Suprapubic skin (tissue), 4 donors: ENCODE measurements at places on chromosomes 13 and 19. TPM values are rescaled to one million over a fixed set of nuclear protein-coding genes. Genes with fewer than 3 reads are reported as not detected.

CBY2 gene
- total RNA-seq: not detected

DZIP1 gene
- total RNA-seq: 2.7 TPM

SMIM24 gene
- not detected for total RNA-seq

SIGLECL1 gene
- not detected for total RNA-seq

POSTN gene
- total RNA-seq: 152 TPM

GAS6 gene
- 246 TPM for total RNA-seq

LRFN3 gene
- total RNA-seq: 18.3 TPM

DNA sequence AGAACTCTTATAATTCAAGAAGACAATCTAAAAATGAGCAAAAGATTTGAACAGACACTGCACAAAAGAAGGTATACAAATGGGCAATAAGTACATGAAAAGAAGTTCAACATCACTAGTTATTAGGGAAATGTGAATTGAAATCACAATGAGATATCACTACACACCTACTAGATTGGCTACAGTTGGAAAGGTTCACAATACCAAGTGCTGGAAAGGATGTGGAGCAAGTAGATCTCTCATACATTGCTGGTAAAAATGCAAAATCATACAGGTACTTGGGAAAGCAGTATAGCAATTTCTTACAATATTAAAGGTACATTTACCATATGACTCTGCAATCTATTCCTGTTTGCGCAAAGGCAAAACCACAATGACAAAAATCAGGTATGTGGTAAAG lies 145.7 kb downstream of the LHFPL6 start:
- peaks cover 4% of the 10 kb centered on the region for H3K4me1 ChIP-seq

DNA sequence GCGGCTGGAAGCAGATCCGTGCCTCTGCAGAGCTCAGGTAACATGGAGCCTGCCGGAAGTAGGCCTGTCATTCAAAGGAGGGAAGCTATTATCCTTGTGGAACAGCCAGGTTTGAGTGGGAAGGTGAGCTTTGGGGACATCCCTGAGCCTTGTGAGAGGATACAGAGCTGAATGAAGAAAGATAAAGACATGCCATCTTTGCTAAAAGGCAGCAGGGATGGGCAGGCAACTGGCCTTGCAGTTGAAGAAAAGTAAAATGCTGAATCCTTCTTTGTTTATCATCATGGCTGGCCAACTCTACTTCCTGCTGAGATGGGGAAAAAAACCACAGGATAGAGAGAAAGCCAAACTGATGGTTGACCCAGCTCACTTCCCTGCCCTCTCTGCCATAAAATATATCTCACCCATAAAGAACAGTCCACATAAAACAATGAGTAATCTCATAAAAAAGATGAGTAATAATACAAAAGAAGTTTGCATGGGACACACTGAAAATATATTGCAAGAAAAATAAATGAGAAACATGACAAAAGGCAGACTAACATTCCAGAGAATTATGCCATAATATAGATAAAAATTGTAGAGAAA lies 226.3 kb downstream of the DLEU7 start:
- no peaks in the 10 kb centered on the region for H3K36me3 ChIP-seq
- H3K27me3 ChIP-seq: no peaks in the 10 kb centered on the region
- H3K4me1 ChIP-seq: no peaks in the 10 kb centered on the region
- no peak overlapping the region for H3K27ac ChIP-seq

GRCh38 chr19:5480427-5480836 lies 25.2 kb downstream of the ZNRF4 start:
- peaks cover 26% of the 10 kb centered on the region for H3K27me3 ChIP-seq
- no peak for DNase-seq
- no peaks in the 10 kb centered on the region for H3K36me3 ChIP-seq

- peak overlapping the region; percentile 18 for H3K27ac ChIP-seq
- no peaks in the 10 kb centered on the region for H3K4me1 ChIP-seq
- DNase-seq: no peak
- no peak overlapping the region for H3K4me3 ChIP-seq
Measured at GRCh38 chr13:98784666-98785065, 32.2 kb upstream of the SLC15A1 start.

GRCh38 chr13:84645196-84646012 lies 763.1 kb upstream of the SLITRK1 start:
- no peak for DNase-seq
- no peaks in the 10 kb centered on the region for H3K4me1 ChIP-seq
- no peak overlapping the region for H3K4me3 ChIP-seq
- no peak overlapping the region for H3K27ac ChIP-seq
- no peaks in the 10 kb centered on the region for H3K27me3 ChIP-seq

- H3K4me1 ChIP-seq: no peaks in the 10 kb centered on the region
- no peaks in the 10 kb centered on the region for H3K27me3 ChIP-seq
- H3K4me3 ChIP-seq: no peak overlapping the region
- no peaks in the 10 kb centered on the region for H3K36me3 ChIP-seq
- DNase-seq: no peak
Measured at GRCh38 chr19:54921082-54921481, 15.1 kb downstream of the NCR1 start.

DNA sequence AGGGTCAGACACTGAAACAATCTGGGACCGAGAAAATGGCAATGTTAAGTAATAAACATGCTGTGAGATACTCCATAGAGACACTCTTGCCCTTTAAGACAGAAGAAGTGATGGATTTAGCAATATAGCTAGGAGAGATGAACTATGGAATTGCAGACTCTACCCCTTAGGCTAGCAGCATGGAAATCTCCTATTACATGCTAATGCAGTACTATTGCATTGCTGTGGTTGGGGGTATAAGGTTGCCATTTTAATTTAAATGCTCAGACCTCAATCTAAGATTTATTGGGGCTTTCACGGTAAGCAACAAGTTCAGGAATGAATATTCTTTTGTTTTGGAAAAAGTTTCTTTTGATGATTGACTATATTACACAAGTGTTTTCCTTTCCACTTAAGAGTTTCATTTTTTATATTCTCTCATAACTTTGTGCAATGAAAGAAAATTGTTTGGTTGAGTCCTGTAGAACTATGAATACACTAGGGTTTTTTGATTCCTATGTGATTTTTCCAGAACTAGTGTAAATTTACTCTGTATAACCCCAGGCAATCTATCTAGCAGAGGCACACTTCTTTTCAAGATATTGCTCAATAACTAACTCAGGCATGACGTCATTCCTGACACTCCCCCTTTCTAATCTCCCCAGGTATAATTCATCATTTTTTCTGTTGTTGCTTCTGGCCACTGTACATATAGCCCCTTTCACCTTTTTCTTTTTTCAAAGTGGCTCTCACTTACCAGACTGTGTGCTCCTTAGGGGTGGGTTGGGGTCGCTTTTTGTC lies 394.7 kb upstream of the KLF12 start:
- no peaks in the 10 kb centered on the region for H3K36me3 ChIP-seq
- no peak overlapping the region for H3K27ac ChIP-seq
- H3K27me3 ChIP-seq: no peaks in the 10 kb centered on the region
- H3K4me1 ChIP-seq: no peaks in the 10 kb centered on the region
- no peak for DNase-seq

- no peaks in the 10 kb centered on the region for H3K4me1 ChIP-seq
- no peak overlapping the region for H3K27ac ChIP-seq
- H3K36me3 ChIP-seq: no peaks in the 10 kb centered on the region
- DNase-seq: no peak
Measured at GRCh38 chr13:72537395-72537780, 190.0 kb downstream of the MZT1 start.
